ENCODE measurements at places on chromosomes 7 and 10.
A peak's percentile ranks its signal among the peaks of the same experiment; 100 is the strongest.

GRCh38 chr10:63430091-63430998, 35.4 kb downstream of the JMJD1C start:
- DNase-seq = no peak

DNA sequence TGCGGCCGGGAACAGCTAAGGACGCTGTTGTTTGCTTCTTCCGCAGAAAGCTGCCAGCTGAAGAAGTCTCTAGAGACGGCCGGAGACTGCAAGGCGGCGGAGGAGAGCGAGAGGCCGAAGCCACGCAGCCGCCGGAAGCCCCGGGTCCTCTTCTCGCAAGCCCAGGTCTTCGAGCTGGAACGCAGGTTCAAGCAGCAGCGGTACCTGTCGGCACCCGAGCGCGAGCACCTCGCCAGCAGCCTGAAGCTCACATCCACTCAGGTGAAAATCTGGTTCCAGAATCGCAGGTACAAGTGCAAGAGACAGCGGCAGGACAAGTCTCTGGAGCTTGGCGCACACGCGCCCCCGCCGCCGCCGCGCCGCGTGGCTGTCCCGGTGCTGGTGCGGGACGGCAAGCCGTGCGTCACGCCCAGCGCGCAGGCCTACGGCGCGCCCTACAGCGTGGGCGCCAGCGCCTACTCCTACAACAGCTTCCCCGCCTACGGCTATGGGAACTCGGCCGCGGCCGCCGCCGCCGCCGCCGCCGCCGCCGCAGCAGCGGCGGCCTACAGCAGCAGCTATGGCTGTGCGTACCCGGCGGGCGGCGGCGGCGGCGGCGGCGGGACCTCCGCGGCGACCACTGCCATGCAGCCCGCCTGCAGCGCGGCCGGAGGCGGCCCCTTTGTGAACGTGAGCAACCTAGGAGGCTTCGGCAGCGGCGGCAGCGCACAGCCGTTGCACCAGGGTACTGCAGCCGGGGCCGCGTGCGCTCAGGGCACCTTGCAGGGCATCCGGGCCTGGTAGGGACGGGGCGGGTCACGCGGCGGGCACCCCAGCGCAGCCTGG, 2.4 kb downstream of the NKX2-3 start:
- DNase-seq = peak; percentile 50

- no peak for DNase-seq
Measured at GRCh38 chr10:69146759-69147158, 22.8 kb downstream of the VPS26A start.

- no peak for DNase-seq
Measured at GRCh38 chr7:23205909-23206767, 24.3 kb downstream of the NUP42 start.
